ENCODE measurements at places on chromosomes 1 and 21.

DNA sequence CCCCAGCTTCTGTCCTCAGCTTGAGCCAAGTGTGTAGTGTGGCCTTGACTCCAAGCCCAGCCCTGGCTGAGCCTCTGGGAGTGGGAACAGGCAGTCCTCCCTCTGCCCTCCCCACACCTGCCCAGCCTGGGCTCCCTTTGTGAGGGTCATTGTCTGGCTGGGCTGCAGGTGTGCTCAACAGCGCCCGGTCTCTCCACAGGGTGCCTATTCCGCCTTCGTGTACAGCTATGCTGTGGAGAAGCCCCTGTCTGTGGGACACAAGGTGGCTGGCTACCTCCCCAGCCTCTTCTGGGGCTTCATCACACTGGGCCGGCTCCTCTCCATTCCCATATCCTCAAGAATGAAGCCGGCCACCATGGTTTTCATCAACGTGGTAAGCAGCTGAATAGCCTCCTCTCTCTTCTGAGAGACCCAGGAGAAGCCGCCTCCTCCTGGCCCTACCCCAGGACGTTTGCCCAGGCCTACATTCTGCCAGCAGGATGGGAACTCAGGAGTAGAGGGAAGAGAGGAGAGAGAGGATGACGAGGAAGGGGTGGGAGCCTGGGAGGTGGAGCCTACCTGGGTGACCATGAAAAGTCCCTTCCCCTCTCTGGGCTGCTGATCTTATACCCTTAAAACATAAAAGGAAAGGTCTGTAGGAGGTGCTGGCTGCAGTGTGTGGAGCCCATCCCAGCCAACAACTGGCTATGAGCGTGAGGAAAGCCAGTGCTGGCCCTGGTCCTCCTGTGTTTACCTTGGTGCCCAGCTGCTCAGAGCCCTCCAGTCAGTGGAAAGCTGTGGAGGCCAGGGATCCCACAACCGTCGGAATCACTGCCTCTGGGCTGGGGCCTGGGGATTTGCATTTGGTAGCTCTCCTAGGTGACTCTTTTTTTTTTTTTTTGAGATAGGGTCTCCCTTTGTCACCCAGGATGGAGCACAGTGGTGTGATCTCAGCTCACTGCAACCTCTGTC, 45.7 kb downstream of the ELK4 start:
- no peak for DNase-seq

GRCh38 chr1:11908095-11908675, 18.0 kb downstream of the KIAA2013 start:
- peak; percentile 43 for DNase-seq

GRCh38 chr1:235357485-235358373, 9.5 kb upstream of the TBCE start:
- DNase-seq = no peak

DNA sequence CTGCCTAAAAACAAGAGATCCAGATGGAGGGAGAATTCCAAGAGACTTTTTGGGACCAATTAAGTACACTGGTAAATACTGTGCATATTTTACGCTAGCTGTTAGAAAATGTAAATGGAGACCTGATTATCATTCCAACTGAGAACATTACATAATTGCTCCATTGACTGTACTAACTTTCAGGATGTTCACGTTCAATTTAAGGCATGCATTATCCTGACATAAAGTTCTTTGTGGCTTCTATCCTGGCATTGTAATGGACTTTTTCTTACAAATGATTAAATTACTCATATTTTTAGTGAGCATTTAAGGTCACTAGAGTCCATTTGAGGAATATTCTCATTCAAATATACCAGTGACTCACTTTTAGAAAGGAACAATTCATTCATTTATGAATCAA, 883.3 kb upstream of the TMPRSS15 start:
- DNase-seq = no peak

DNA sequence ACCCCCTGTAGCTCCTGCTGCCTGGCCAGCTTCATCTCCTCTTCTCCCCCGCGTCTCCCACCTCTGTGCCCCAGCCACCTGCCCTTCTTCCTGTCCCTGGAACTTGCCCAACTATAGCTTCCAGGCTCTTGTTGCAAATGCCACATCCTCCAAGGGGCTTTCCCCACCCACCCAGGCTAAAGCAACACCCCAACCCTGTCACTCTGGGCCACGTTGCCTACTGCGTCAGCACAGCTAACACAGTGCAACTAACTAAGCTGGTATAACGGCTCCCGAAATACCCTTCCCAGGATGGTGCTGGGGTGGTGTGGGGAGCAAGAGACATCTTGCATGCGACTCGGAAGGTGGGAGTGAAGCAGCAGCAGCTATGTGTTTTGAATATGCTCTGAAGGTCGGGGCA, 19.7 kb downstream of the CAMK2N1 start:
- no peak for DNase-seq

DNA sequence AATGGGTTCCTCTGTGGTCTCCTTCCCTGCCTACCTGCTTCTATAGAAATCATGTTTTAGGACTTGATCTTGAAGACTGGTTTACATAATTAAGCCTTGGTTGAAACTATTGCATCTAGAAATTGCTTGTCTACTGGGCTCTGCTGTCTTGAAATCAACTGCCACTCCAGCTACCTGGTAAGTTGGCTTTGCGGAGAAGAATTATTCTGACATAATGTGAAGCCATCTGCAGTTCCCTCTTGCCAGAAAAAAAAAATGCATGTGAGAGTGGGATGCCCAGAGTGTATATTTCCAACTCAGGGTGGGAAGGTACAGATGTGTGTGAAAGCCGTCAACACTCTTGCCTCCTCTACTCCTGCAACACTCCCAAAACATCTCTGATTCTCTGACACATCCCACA, 27.2 kb downstream of the C8B start:
- DNase-seq = no peak

DNA sequence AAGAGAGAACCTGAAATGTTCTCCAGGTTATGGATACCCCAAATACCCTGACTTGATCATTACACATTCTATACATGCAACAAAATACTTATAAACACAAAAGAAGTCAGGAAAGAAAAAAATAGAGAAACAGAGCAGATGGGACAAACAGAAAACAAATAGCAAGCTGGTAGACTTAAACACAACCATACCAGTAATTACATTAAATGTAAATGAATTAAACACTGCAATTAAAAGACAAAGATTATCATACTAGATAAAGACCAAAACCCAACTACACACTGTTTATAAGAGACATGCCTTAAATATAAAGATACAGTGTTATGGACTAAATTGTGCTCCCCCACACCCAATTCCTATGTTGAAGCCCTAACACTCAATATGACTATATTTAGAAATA, 117.2 kb downstream of the ACBD6 start:
- DNase-seq = no peak

GRCh38 chr21:41976611-41977010, 22.8 kb upstream of the C2CD2 start:
- no peak for DNase-seq

GRCh38 chr1:161158316-161159010, 837 bp upstream of the USP21 start:
- no peak for DNase-seq

DNA sequence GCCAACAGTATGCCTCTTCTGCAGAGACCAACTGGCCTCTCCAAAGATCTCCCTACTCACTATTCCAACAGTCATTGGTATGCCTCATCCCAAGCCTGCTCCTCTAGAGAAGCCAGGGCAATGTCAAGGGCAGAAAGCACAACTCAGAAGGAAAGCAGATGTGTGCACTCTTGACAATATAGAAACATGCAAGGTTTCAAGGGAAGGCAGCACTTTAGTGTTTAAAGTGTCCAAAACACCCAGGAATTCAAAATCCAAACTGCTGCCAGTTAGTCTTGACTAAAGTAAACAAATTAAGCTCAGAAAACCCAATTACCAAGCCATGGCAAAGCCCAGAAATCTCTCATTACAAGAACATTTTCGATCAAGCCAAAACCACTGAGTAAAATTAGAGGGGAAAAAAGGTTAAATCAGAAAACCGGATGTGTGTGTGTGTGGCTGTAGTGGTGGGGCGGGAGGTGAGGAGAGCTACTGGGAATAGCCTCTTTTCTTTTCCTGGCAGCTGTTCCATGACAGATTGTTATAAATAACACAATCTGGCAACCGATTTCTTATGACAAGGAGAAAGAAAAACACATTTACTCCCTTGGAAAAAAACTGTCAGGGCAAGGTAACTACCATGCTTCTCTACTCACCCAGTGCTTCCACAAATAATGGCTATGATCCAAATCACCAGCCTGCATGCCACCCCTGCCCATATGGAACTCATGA, 39.2 kb downstream of the EIF2B3 start:
- DNase-seq = no peak

- no peak for DNase-seq
These were observed 19.6 kb upstream of the PDE9A start for GRCh38 chr21:42633858-42634257.

DNA sequence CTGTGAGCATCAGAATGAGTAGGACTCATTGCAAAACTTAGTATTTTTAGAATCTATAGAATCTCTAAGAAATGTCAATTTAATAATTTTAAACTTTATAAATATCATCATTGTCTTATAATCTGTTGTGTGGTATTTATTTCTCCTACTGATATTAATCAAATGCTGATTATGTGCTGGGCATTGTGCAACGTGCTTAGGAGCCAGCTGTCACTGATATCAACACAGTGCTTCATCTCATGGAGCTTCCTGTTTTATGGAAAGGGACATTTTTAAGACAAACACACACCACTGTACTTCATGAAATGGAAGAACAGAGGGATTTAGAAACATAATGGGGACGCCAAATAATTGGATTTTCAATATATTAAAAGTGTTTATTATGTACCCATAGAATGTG, 737.9 kb upstream of the TMPRSS15 start:
- no peak for DNase-seq

- DNase-seq = no peak
These were observed 299.7 kb upstream of the PRMT6 start for GRCh38 chr1:106756752-106757151.

DNA sequence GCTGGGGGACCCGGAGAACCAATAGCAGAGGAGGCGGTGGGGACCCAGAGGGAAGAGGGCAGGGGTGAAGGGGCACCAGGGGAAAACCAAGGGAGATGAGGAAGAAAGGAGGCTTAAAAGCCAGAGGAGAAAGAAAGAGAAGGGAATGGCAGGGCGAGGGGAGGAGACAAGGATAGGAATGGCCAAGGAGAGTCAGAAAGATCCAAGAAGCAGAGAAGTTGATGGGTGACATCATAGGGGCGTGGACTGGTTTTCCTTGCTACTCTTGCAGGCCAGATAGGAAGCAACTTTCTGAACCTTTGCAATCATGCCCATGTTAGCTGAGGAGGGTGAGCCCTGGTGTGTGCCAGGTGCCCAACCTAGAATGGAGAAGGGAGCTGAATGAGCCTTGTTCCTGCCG, 5.4 kb downstream of the NPR1 start:
- no peak for DNase-seq

- DNase-seq = no peak
These were observed 19.5 kb upstream of the KRTAP11-1 start for GRCh38 chr21:30900881-30901280.

GRCh38 chr21:45629046-45629981, 14.2 kb upstream of the PCBP3 start:
- no peak for DNase-seq

GRCh38 chr1:155022927-155023236, 10.7 kb downstream of the DCST2 start:
- DNase-seq = no peak

DNA sequence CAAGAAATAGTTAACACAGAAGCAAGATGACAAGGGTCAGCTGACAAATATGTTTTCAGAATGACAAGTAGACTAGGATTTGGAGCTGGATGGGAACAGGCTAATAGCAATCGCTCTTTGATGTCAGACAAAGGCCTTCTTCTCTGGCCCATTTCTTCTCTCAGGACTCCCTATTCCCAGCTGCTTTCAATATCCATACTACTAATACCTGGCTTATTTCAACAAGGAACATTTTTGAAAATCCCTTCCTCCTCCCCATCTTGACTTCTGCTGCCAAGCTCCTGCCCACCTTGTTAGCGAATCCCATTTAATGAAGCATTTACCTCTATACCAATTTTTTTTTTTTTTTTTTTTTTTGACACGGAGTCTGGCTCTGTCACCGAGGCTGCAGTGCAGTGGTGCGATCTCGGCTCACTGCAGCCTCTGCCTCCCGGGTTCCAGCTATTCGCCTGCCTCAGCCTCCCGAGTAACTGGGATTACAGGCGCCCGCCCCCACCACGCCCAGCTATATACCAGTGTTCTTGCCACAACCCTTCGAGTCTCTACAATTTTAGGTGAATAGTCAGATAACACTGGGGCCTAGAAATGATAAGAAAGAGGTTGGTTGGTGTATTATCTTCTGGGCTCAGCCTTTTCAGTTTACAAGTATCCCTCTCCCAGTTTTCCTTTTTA, 68.4 kb downstream of the MACF1 start:
- DNase-seq = no peak

- DNase-seq = no peak
These were observed 30.6 kb upstream of the LRRC3 start for GRCh38 chr21:44424608-44425306.

DNA sequence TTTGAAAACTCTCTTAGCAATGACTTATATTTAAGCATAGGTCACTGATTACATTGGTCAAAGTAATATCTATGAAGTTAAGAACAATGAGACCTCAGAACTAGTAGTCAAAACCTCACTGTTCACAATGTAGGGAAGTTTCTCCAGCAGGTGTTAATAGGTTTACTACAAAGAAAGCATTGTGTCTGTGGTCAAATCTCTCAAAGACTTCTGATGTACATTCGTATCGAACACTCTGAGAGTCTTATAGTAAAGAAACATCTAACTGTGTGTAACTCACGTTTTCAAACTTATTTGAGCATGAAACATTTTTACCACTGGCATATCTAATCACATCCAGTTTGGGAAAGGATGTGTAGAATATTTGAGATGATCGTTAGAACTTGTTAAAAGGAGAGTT, 76.0 kb downstream of the MAP3K7CL start:
- DNase-seq = no peak

GRCh38 chr21:25489673-25490072, 117.6 kb downstream of the MRPL39 start:
- no peak for DNase-seq

DNA sequence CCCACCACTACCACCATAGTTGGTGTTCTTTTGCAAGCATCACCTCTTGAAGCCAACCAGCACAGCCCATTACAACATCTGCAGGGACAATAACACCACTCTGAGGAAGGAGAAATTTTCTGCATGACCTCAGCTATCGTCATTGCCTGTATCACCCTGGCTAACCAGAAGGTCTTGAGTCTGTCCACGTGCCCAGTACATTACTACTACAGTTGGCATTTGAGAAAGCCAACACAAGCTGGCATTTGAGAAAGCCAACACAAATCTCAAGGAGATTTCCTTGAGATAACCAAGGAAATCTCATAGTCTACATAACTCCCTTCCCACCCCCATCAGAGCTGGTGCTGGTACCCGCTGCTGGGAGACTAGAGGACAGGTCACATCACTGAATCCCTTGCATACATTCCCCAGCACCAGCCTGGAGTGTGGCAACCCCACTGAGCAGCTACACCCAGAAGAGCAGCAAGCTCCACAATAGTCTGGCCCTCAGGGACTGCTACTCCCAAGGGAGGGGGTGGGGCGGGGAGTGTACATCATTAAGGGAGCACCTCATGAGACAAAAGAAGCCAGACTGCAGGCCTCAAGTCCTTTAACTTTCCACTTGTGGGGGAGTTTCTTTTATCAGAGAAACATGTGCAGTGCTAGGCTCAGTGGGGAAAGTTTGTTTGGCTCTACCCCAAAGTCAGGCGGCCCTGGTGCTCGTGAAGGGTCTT, 46.0 kb upstream of the GUCA2A start:
- DNase-seq = no peak

- DNase-seq = no peak
These were observed 30.6 kb upstream of the ZP4 start for GRCh38 chr1:237921306-237921705.

Data from stimulated activated CD8-positive, alpha-beta memory T cell treated with anti-CD3 and anti-CD28 coated beads, Interleukin-2, amount 100 ng/mL, for 1 hour (primary cell).